ENCODE measurements at places on chromosomes 2 and 18.

- no peak for DNase-seq
Measured at GRCh38 chr2:128640845-128641360, 322.2 kb upstream of the HS6ST1 start.

GRCh38 chr2:42648796-42649195 is 80.4 kb downstream of the MTA3 start:
- DNase-seq: no peak

DNA sequence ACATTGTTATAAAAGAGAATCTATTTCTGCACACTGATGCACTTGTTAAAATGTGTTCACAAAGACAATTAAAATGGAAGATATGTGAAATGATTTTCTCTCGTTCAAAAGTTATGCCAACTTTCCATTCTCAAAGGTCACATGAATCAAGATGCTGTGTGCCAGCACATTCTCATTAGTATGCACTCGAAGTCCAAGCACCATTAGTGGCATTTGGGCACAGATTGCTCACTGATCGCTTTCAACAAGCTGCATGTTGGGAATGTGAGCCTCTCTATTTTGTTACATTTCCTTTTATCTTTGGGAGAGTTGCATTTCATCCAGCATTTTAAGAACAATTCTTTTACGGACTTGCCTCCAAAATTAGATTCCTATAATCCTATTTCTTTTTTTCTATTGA is 398.9 kb downstream of the FBXO15 start:
- no peak for DNase-seq

GRCh38 chr2:181104512-181105115 is 124.2 kb downstream of the UBE2E3 start:
- DNase-seq: no peak

- DNase-seq: no peak
Measured at GRCh38 chr2:231673348-231673770, 35.0 kb upstream of the PTMA start.

- DNase-seq: no peak
Measured at GRCh38 chr2:216615298-216616082, 17.7 kb upstream of the IGFBP2 start.

DNA sequence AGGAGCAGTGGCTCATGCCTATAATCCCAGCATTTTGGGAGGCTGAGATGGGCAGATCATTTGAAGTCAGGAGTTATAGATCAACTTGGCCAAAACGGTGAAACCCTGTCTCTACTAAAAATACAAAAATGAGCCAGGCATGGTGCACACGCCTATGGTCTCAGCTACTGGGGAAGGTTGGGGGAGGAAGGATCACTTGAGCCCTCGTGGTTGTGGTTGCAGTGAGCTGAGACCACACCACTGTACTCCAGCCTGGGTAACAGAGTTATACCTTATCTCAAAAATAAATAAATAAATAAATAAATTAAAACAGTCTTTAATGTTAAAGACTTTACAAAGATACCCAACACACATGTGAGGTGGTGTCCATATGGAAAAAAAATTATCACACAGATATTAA is 134.0 kb downstream of the C2orf74 start:
- DNase-seq: no peak

GRCh38 chr2:47422560-47422959 is 19.6 kb downstream of the MSH2 start:
- no peak for DNase-seq

DNA sequence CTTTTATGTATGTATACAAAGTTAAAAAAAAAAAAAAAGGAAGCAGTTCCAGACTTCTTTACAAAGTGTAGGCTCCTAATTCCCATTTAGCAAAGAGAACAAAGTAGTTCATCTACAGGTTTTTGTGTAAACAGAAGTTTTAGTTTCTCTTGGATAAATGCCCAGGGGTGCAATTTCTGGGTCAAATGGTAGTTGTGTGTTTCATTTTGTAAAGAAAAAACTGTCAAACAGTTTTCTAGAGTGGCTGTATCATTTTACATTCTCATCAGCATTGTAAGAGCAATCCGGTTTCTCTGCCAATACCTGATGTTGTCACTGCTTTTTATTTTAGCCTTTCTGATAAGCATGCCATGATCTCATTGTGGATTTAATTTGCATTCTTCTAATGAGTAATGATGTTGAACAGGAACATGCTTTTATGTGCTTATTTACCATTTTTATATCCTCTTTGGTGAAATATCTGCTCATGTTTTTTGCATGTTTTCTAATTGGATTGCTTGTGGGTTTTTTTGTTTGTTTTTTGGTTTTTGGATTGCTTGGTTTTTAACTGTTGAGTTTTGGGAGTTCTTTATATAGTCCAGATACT is 16.6 kb upstream of the PSME4 start:
- no peak for DNase-seq

DNA sequence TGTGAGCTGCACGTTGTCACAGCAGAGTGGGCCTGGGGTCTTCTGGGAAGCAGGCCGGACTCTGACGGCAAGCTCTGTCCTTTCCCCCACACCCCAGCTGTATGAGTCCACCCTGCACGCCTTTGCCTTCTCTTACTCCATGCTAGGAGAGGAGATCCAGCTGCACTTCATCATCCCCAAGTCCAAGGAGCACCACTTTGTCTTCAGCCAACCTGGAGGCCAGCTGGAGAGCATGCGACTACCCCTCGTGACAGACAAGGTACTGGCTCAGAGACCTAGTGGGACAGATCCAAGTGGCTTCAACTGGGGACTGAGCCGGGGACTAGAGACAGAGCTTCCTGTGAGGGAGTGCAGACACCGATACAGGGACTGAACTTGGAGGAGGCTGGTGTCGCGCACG is 40.1 kb downstream of the NTSR2 start:
- DNase-seq: no peak

DNA sequence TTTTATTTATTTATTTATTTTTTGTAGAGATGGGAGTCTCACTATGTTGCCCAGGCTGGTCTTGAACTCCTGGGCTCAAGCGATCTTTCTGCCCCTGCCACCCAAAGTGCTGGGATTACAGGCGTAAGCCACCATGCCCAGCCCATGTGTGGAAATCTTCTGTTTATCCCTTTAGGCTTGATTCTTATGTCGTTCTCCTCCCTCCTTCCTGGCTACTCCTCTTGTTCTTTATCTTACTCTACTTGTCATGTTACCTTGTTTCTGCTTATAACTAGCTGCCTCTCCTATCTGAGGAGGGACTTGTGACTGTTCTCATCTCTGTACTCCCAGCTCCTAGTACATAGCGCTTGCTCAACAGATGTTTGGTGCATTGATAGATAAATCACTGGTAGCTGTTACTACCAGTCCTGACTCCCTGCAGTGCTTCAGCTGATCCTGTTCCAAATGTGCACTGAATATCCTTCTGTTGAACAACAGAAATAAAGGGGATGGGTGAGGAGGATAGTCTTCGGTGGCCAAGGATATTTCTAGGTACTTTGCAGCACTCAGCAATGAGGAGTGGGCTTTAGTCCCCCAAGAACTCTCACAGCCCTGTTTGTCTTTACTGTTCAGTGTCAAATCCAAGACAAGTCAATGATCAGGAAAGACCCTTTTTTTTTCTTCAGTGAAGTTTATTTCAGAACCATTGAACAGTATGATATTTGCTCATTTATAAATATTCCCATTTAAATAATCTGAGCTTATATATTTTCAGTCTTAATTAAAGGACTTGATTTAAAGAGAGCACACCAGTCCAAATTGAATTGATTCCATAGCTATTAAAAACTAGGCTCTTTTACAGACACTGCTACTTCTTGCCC is 7.2 kb downstream of the IL1B start:
- DNase-seq: no peak
